Natural killer cell (primary cell): ENCODE measurements at places on chromosomes 16 and 17. TPM values are rescaled to one million over a fixed set of nuclear protein-coding genes. Genes with fewer than 3 reads are reported as not detected.

Gene GCGR
- total RNA-seq, result not detected

Gene CLEC3A
- not detected for total RNA-seq

Gene GRAP
- total RNA-seq, result 7.1 TPM

Gene GJC1
- not detected for total RNA-seq

Gene KRTAP9-2
- not detected for total RNA-seq

Gene HOXB5
- not detected for total RNA-seq

Gene OSBPL7
- 162 TPM for total RNA-seq

Gene USP6
- total RNA-seq, result 0.07 TPM

Gene RRAD
- total RNA-seq, result 1.8 TPM

Gene CDRT15L2
- total RNA-seq, result not detected

Gene IL17C
- 1.2 TPM for total RNA-seq

Gene HAS3
- total RNA-seq, result 2.5 TPM

Gene CTRB2
- not detected for total RNA-seq

DNA sequence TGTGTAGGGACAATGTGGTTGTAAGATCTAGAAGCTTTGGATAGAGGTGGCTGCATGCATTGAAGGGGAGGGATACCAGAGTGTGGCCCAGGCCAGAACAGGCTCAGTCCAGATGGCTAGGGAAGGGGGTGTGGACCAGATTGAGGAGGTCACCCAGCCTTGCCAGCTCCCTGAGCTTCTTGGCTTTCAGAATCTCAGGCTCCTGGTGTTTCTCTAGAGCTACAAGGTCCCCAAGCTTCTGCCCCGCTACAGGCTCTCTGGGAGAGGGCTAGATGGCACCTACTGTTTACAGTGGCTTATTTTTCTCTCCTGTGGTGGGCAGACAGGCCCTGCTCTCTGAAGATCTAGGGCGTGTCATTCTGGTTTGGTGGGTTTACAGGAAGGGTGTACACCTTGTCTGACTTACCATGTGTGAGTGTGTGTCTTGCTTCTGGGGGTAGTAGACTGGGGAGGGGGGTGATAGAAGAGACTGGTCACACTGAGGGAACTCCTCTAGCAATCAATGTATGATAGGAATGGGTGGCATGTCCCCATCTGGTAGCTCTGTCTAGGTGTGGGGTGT is 1.1 kb downstream of the RARA start:
- DNase-seq, result no peak
- H3K4me1 ChIP-seq, result peaks cover 78% of the 10 kb centered on the region
- no peaks in the 10 kb centered on the region for H3K36me3 ChIP-seq
- H3K27ac ChIP-seq, result peak overlapping the region; percentile 71

DNA sequence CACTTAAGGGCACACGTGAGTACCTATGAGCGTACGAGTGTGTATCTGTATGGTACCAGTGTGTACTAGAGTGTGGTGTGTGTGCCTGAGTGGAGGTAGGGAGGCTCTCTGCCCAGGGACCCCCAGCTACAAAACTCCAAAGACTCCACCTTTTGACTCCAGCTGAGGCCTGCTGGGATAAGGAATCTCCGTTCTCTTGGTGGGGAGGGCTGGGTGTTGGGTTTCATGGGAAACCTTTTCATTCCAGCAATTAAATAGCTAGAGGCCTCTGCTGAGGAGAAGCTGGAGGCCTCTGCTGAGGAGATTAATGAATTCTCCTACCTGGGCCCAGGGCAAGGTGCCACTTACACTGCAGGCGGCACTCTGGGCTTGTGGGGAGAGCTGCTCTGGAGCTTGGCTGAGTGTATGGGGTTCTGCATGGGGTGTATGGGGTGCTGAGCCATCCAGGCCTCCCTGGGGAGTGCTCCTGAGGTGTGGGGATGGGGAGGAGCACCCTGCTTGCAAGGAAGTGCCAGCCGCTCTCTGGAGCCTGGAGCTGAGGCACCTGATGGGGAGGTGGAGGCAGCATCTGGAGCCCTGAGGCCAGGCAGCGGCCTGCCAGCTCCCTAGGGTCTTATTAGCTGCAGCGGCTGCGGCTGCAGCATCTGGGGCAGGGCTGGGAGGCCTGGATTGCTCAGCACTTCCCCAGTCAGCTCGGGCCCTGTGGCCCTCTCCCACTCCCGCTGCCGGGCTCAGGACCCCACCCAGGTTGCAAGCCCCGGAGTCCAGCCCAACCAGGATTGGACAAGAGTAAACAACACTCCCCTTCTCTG is 4.6 kb downstream of the ANKRD13B start:
- no peak for DNase-seq
- peaks cover 13% of the 10 kb centered on the region for H3K4me1 ChIP-seq
- no peak overlapping the region for H3K4me3 ChIP-seq
- H3K36me3 ChIP-seq, result no peaks in the 10 kb centered on the region

GRCh38 chr16:2934450-2934849 is 22.7 kb downstream of the FLYWCH1 start:
- no peaks in the 10 kb centered on the region for H3K4me1 ChIP-seq
- no peak for DNase-seq
- no peaks in the 10 kb centered on the region for H3K27me3 ChIP-seq

- H3K36me3 ChIP-seq, result peaks cover 73% of the 10 kb centered on the region
- no peak overlapping the region for H3K27ac ChIP-seq
- H3K4me3 ChIP-seq, result no peak overlapping the region
These were observed 11.4 kb upstream of the PLK1 start for GRCh38 chr16:23667355-23667659.

DNA sequence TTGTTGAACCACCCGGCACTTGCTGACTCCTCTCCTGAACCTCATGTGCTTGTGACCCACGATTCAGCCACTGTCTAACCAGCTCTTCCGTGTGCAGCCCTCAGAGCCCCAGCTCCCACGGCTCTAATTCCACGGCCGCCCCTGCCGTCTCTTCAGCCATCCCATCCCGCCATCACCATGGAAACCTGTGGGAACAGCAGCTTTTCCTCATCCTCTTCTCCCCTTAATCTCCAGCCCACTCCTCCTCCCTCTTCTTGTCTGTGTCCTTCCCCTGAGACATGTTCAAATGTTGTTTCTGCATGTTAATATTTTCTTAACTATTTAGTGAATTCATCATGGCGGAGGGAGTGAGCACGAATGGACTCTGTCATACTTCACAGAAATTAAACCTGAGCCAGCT is 285.2 kb downstream of the CDH13 start:
- DNase-seq, result no peak
- no peak overlapping the region for H3K27ac ChIP-seq
- no peaks in the 10 kb centered on the region for H3K36me3 ChIP-seq
- no peaks in the 10 kb centered on the region for H3K27me3 ChIP-seq

- peaks cover 58% of the 10 kb centered on the region for H3K4me1 ChIP-seq
- DNase-seq, result peak; percentile 33
- no peak overlapping the region for H3K4me3 ChIP-seq
- H3K27me3 ChIP-seq, result no peaks in the 10 kb centered on the region
- no peaks in the 10 kb centered on the region for H3K36me3 ChIP-seq
These were observed 68.8 kb downstream of the ABR start for GRCh38 chr17:1110862-1111598.

GRCh38 chr17:64171041-64171440 is 41.1 kb upstream of the ERN1 start:
- H3K27ac ChIP-seq, result no peak overlapping the region
- peaks cover 5% of the 10 kb centered on the region for H3K4me1 ChIP-seq
- H3K36me3 ChIP-seq, result peaks cover 2% of the 10 kb centered on the region
- no peak for DNase-seq
- H3K4me3 ChIP-seq, result no peak overlapping the region

DNA sequence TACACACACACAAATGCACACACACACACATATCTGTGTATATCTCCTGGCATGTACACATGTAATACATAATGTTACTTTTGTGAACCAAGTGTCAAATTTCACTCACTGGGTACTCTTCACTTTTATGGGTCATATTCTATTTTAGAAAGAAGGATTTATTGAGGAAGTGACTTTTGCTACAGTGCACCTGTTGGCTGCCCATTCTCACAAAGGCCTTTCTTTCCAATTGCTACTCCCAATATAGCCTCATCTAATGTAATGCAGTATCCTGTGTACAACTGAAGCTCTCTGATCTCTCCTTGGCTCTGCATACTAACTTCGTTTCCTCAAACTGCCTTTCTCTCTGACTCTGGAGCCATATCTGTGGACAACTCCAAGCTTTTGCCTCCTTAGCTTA is 107.5 kb downstream of the ABCA8 start:
- no peaks in the 10 kb centered on the region for H3K36me3 ChIP-seq
- H3K4me3 ChIP-seq, result no peak overlapping the region
- no peaks in the 10 kb centered on the region for H3K4me1 ChIP-seq
- DNase-seq, result no peak
- no peaks in the 10 kb centered on the region for H3K27me3 ChIP-seq

- H3K36me3 ChIP-seq, result no peaks in the 10 kb centered on the region
- H3K27me3 ChIP-seq, result no peaks in the 10 kb centered on the region
- H3K27ac ChIP-seq, result no peak overlapping the region
- no peaks in the 10 kb centered on the region for H3K4me1 ChIP-seq
- H3K4me3 ChIP-seq, result no peak overlapping the region
These were observed 16.9 kb upstream of the CCL22 start for GRCh38 chr16:57341441-57342303.

GRCh38 chr17:33199571-33200510 is 93.3 kb downstream of the ASIC2 start:
- H3K27me3 ChIP-seq, result no peaks in the 10 kb centered on the region
- no peak overlapping the region for H3K4me3 ChIP-seq
- no peaks in the 10 kb centered on the region for H3K36me3 ChIP-seq
- DNase-seq, result no peak

GRCh38 chr17:65742403-65743307 is 181.2 kb upstream of the AXIN2 start:
- H3K27me3 ChIP-seq, result no peaks in the 10 kb centered on the region
- no peak overlapping the region for H3K27ac ChIP-seq
- no peak overlapping the region for H3K4me3 ChIP-seq
- no peak for DNase-seq
- H3K4me1 ChIP-seq, result no peaks in the 10 kb centered on the region

- DNase-seq, result no peak
- H3K36me3 ChIP-seq, result no peaks in the 10 kb centered on the region
- H3K27me3 ChIP-seq, result no peaks in the 10 kb centered on the region
- no peaks in the 10 kb centered on the region for H3K4me1 ChIP-seq
- H3K4me3 ChIP-seq, result no peak overlapping the region
- H3K27ac ChIP-seq, result no peak overlapping the region
These were observed 451.9 kb downstream of the SLC39A11 start for GRCh38 chr17:72640415-72641165.

- no peaks in the 10 kb centered on the region for H3K36me3 ChIP-seq
- peak; percentile 21 for DNase-seq
- peak overlapping the region; percentile 45 for H3K4me3 ChIP-seq
- peak overlapping the region; percentile 49 for H3K27ac ChIP-seq
- H3K27me3 ChIP-seq, result no peaks in the 10 kb centered on the region
- peaks cover 6% of the 10 kb centered on the region for H3K4me1 ChIP-seq
These were observed 318.3 kb downstream of the PHKB start for GRCh38 chr16:47779201-47780016.

GRCh38 chr17:29674281-29674680 is 51.6 kb upstream of the CORO6 start:
- H3K27me3 ChIP-seq, result no peaks in the 10 kb centered on the region
- no peaks in the 10 kb centered on the region for H3K4me1 ChIP-seq
- H3K4me3 ChIP-seq, result no peak overlapping the region
- peak; percentile 26 for DNase-seq

- DNase-seq, result no peak
- no peak within 1 kb of the TSS for H3K27ac ChIP-seq
- peaks cover 38% of the 10 kb centered on the region for H3K4me1 ChIP-seq
- H3K36me3 ChIP-seq, result no peaks in the 10 kb centered on the region
These were observed at the start of gene DLX3 for GRCh38 chr17:49995055-49995738. Gene DLX3 (minus strand): TSS chr17:49995224. CDS start chr17:49994998, 226 bp downstream.

DNA sequence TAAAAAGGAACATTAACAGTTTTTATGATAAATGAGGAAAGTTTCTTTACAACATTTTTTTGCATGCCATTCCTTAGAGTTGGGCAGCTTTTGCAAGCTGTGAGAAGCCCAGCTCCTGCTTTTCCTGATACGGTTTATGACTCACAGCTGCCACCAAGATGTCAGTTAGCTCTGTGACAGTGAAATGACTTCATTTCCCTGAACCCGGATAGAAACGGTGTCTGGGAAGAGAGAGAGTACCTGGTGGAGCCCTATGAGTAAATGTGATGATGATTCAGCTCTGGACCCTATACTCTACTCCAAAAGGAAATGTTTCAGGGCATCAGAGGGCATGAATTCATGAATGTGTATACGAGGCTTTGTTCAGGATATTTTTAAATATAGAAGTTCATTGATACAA is 366.3 kb upstream of the HSBP1 start:
- no peaks in the 10 kb centered on the region for H3K27me3 ChIP-seq
- no peaks in the 10 kb centered on the region for H3K36me3 ChIP-seq
- H3K27ac ChIP-seq, result no peak overlapping the region
- no peak overlapping the region for H3K4me3 ChIP-seq
